Amygdala (tissue), 56 donors: ENCODE measurements at places on chromosomes 5 and 9.

DNA sequence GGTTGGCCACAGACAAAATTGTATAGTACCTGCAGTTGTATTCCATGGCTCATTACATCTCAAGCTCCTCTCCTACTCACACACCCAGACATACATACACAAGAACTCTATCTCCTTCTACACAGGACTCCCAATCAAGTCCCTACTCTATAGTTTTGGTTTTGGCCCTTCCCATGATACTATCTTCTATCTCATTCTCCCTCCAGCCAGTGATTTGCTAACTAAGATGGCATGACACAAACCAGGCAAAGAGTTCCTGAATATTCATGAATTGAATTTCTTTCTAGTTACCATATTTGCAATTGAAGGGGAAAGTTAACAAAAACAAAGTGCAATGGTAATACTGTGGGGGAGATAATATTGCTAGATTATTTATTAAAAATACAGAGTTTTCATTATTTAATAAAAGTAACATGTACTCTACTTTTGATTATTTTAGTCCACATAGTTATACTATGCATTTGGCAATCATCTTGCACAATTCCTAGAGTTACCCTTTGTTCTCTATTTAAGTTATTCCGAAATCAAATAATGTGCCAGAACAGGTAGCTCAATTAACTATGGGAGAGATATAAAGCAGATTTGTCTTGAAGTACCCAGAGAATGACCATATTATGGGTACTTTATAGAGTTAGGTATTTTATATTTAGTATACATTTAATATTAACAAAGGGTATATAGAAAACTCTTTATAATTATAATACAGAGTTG is 9.6 kb upstream of the LURAP1L start:
- no peak for DNase-seq

DNA sequence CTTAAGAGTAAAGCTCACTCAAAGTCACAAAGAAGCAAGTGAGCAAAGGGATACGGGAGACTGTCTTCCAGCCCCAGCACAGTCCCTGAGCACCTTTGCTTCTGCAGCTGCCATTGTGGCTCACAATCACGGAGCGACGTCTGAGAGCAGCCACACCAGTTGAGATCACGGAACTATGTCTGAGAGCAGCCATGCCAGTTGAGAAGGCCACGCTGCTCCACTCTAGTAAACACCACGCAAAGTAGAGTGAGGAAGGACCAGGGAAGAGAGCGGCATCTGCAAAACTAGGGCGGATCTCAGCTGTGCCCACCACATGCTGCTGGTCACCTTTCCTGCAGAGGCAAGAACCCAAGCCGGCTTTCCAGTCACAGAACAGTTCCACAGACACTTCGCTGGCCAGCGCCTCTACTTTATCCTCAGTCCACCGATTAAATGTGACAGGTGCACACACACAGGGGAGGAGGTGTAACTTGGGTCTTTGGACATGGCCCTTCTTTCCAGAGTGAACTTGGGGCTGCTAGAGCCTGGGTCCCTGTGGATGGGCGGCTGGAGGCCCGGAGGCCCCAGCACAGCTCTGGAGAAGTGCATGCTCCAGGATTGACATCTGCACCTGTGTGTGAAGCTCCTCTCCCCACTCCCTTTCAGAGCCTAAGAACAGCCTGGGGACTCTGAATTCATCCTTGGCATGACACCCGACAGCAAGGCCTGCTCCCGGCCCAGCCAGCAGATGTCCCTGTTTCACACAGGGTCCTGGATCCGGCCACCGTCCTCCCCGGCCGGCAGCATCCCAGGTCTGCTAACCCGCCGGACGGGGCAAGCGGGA is 324.9 kb upstream of the IRX4 start:
- no peak for DNase-seq

GRCh38 chr9:128383007-128383753 is 12.0 kb downstream of the URM1 start:
- peak; percentile 45 for DNase-seq

- DNase-seq, result no peak
These were observed 576.2 kb downstream of the BNC2 start for GRCh38 chr9:16294133-16294770.

DNA sequence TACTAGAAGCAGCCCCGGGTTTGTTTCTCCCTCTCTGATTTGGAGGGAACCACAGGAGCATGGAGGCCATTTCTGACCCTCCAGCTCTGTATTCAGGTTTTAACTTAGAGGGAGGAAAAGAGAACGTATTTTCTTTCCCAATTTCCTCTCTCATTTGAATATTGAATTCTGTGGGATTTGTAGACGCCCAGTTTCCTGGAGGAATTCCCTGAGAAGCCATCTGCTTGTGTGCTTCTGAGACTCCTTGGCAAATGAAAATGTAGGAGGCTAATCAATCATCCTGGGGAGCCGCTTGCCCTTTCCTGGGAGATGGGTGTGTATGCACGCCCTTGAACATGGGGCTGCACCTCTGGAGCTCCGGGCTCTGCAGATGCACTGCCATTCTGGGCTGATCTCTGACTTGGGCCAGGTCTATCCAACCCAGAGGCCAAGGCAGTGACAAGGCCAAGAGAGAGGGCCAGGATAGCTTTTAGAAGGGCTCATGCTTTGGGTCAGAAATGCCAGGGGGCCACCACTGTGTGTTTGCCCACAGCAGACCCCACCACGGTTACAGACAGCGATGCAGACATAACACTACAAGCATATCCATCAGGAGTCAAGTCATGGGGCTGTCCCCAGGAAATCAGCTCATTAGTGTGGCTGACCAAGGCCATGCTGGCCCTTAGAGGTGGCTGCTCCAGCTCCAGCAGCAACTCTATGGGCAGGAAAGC is 174.5 kb downstream of the C5orf15 start:
- DNase-seq, result no peak

GRCh38 chr5:16487456-16487855 is 21.9 kb upstream of the ZNF622 start:
- DNase-seq, result no peak
